D721Med (cell line): ENCODE measurements at places on chromosomes 2 and 18.

DNA sequence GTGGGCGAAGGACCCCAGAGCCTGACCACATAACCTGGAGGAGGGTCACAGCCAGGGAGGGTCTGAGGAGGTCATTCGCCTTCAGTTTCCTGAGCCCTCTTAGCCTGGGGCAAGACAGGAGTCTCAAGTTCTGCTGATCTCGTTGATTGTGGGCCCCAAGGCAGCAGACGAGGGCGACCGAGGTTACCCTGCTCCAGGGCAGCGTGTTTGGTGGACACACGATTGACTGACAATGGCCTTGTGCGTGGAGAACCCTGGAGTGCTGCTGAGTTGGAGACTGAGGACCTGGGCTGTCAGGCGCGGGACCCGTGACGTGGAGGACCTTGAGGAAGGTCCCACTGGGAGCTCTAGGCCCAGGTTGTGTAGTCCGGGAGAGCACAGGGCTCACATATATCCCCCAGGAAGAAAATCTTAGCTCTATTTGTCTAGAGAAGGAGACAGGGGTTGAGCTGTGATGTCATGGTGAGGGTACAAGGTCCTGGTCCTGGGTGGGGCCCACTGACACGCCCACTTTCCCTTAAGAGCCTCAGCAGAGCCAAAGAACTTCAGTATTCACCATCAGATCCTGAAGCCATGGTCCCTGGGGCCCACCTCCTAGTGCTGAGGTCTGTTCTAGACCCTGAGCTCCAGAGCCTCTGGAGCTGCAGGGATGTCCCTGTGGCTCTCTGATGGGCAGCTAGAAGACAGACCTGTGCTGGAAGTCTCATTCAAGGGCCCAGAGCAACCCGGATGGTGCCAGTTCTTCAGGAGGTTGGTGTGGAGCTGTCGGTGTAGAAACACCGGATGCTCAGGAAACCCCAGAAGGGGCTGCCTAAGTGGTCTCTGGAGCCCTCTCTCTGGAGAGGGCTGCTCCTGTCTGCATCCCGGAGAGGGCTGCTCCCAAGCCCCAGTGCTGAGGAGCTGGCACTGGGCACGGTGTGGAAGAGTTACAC is 53.1 kb downstream of the DYSF start:
- DNase-seq: no peak

- no peak for DNase-seq
Observed at GRCh38 chr2:213185147-213185822, 33.9 kb upstream of the IKZF2 start.

GRCh38 chr18:11366410-11366809 is 217.0 kb upstream of the PIEZO2 start:
- no peak for DNase-seq

- no peak for DNase-seq
Observed at GRCh38 chr2:203685081-203685621, 21.3 kb upstream of the CD28 start.

DNA sequence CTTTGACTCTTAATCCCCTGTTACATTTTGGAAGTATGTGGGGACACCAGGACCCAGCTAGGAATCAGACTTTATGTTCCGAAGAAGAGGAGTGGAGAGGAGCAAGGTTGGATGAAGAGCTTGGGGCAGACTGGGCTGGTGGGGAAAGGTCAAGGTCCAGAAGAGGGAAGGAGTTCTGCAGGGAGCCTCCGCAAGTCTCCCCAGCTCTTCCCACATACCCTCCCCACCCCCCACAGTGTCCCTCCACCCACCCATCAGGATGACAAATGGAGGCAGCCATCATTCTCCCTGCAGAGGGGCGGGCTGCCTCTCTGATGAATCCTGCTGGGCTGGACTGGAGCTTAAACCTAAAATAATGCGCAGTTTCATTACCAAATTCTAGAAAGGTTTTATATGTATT is 77.2 kb downstream of the ACKR3 start:
- no peak for DNase-seq

DNA sequence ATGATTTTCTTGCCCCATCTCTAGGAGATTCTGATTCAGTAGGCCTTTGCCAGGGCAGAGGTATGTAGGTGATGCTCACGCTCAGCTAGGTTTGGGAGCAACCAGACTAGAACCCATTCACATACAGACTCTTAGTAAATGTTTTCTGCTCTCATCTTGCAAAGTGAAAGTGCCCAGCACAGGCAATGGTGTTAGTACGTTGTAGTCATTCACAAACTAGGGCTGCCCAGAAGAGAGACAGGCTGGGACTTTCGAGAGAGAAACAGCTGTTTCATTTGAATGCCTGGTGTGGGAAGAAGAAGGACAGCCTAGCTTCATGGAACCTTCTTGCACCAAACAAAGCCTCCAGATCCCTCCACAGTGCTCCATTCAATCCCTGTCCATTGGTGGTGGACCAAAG is 19.4 kb downstream of the DDX18 start:
- DNase-seq: no peak

- DNase-seq: no peak
Observed at GRCh38 chr2:7479603-7480002, 562.4 kb downstream of the RNF144A start.

DNA sequence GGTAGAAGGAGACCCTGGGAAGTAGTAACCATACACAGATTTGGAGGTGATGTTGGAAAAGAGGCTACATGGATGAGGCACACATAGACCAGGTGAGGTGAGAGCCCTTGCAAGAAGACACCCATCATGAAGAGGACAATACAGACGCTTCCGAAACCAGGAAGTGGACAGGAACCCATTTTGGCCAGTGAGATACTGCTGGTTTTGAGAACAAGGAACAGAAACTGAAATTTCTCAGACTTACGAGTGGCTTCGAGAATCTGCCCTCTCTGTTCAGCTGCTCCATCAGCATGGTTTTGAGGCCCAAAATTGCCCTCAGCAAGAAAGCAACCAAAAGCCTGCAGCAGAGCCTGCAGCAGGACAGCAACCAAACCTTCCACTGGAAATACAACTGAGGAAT is 479.1 kb upstream of the NRXN1 start:
- DNase-seq: no peak

DNA sequence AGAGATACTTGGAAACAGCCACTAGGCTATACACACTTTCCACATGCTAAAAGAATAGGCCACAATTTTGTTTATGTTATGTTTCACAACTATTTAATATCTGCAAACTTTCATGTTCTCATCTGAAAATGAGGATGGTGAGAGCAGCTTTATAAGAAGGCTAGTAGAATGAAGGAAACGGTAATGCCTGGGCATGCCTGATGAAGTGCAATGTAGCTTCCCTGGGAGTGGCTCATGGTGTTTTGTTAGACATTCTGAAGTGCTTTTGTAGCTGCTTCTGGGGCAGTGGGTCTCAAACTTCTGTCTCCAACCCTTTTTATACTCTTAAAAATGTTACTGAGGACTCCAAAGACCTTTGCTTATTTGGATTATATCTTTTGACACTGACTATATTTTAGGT is 193.3 kb upstream of the VWC2L start:
- DNase-seq: no peak

DNA sequence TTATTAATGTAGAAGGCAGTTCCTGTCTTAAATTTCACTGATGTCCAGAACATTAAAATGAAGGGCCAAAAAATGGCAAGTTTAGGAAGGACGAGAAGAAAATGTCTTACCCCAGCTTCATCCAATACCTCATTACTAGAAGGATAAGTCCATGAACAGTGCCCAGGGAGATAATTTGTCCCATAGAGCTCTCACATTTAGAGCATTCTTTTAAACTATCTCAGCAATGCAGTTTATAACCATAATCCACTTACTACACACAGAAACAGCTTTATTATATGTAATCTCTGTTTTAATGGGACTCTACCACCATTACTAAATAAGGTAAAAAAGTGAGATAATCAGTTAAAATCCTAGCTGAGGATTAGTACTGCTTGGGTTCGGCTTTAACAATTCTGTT is 142.5 kb downstream of the PARD3B start:
- no peak for DNase-seq

DNA sequence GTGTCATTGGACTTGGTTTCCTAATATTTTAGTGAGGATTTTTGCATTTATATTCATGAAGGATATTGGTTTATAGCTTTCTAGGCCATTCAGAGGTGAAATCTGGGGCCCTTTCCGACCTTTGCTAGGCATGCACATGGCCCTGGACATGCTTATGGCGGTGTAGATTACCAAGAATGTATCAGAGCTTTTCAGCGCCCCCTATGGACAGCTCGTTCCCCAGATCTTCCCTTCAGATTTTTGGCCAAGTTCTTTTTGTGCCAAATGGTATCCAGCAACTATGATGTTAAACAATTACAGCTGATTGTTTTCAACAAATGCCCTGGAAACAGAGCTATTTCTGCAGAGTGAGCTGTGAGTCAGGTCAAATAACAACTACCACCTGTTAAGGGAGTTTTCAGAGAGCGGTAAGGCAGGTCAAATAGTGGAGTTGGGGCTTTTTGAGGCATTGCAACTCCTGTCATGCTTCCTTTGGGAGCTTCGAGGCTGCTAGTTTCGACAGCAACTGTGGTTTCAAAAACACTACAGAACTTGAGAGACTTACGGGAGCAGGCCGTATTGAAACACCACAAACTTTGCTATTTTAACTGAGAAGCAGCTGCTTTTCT is 188.3 kb downstream of the ZNF516 start:
- no peak for DNase-seq

GRCh38 chr2:162254236-162254871 is 11.1 kb upstream of the FAP start:
- DNase-seq: no peak

DNA sequence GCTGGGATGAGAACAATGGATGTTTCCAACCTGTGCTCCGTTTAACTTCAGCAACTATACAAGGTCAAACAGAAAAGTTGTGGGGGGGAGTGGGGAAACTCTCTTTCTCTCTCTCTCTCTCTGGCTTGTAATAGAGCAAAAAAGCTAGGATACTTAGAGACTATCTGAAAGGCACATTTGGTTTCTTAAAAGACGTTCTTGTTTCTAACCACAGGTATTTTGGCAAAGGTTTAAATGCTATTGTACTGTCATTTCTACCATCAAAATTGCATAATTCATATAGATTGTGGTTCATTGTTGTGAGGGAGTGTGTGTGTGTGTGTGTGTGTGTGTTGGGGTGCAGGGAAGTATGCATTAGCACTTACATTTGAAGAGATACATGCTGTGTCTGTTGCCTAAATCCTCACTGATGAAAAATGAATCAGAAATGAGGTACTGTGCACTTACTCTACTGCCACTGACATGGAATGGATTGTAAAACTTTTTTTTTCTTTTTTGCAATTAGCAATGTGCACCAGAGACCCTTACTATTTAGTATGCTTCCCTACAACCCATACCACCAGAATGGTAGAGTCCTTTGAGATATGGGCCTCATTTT is 841.0 kb upstream of the PIK3C3 start:
- no peak for DNase-seq

DNA sequence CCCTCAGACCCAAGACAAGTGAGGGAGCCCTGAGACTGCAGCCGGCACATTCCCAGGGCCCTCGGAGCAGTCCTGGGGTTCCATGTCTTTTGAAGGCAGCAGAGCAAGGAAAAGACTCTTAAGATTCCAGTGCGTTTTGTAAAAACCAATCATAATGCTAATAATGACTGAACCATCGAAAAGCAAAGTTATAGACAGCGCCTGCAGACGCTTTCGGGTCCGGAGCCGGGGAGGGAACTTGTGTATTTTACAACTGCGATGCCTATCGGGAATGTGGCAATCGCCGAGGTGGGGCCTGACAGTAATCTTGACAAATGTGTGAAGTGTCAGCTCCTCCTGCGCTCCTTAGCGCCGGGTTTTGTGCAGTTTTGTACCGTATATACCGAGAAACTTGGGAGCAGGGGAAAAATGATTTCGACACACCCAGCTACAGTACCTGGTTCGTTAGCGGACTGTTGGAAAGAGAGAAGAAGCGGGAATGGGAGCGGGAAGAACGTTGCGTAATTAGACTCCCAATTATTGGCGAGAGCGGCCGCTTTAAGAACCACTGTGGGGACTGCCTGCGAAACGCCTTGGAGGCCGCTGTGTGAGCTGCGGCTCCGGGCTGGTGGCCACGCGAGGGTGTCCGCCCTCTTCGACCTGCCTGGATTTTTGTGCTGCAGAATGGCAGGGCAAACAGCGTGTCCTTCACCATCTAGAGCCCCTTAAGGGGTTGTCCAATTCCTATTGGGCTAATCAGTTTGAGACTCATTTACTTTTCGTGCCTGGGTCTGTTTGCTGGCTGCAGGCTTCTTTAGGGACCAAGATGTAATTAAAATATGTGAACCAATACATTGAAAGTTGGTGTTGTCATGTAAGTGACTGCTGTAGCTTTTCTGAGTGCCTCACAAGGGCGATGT is 2.4 kb downstream of the EPAS1 start:
- no peak for DNase-seq
